GDM1 (cell line): ENCODE measurements at places on chromosomes 3 and 15.

- DNase-seq, result no peak
Measured at GRCh38 chr3:142566096-142566495, 12.4 kb downstream of the ATR start.

GRCh38 chr3:48500656-48501055 is 3.3 kb downstream of the SHISA5 start:
- no peak for DNase-seq

GRCh38 chr3:49720855-49721595 is 1.5 kb upstream of the AMIGO3 start:
- DNase-seq, result no peak

DNA sequence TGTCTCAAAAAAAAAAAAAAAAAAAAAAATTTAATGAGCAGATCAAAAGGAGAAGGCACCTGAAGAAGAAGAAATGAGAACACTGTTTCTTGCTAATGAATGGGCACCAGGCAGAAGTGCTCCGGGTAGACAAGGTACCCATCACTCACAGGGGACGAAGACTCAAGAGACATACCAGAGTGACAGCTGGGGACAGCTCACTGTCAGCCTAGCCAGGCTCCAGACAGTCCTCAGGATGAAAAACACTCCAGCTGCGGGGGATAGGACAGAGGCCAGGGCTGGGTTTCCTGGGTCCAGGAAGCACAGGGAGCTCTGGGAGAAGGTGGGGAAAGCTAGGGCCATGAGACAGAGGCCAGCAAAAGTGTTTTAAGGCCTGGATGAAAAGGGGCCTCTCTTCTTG is 48.5 kb upstream of the PARL start:
- no peak for DNase-seq
